Activated CD4-positive, alpha-beta T cell treated with anti-CD3 and anti-CD28 coated beads, Interleukin-2, amount 10 ng/mL, durations not matched to agents 7 days and 5 days (primary cell): ENCODE measurements at places on chromosomes 2 and 18. TPM values are rescaled to one million over a fixed set of nuclear protein-coding genes. Genes with fewer than 3 reads are reported as not detected.

CABYR gene
- 1.3 TPM for total RNA-seq

RBFA gene
- total RNA-seq = 25.0 TPM

MGAT5 gene
- 56.7 TPM for total RNA-seq

AMER3 gene
- not detected for total RNA-seq

TMEM200C gene
- total RNA-seq = not detected

IHH gene
- total RNA-seq = not detected

TWIST2 gene
- total RNA-seq = not detected

STPG4 gene
- 0.44 TPM for total RNA-seq

RPL31 gene
- 1,501 TPM for total RNA-seq
